ENCODE measurements at places on chromosomes 6 and 20.

- no peak for DNase-seq
Measured at GRCh38 chr6:14757418-14757817, 488.5 kb upstream of the JARID2 start.

- DNase-seq: no peak
Measured at GRCh38 chr6:108009894-108010293, 51.9 kb upstream of the SEC63 start.

- DNase-seq: no peak
Measured at GRCh38 chr20:62662422-62662821, 20.1 kb downstream of the SLCO4A1 start.

- DNase-seq: no peak
Measured at GRCh38 chr6:81906709-81907204, 154.3 kb upstream of the TENT5A start.

DNA sequence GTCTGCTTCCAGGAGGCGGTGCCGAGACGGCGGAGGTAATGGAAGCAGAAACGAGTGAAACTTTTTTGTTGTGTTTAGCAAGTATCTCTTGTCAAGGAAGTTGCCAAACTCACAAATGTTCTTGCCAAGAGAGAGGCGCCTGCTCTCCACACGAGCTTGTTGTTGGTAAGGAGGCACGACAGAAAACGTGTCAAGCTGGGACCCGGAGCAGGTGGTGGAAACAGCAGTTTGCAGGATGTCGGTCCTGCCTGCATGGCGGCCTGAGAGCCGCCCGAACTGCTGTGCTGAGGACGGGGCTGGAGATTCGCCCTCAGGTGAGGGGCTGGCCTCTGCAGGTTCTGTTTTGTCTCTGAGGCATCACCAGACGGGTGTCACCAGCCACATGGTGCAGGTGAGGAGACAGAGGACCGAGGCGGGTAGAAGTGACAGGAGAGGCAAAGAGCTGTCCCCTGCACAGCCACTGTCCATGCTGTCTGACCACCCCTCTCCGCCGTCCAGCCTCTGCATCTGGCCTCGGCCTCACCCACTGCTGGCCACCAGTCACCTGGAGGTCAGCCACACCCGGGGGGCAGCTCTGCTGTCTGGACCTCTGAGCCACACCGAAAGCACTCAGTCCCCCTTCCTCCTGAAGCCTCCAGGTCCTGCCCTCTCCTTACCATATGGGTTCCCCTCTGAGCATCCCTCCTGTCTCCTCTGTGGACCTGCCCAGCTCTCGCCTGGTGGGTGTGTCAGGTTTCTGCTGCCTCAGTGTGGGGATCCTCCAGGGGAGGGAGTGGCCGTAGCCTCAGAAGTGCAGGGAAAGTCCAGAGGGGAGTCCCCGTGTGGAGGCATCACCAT, 261.5 kb downstream of the TAF4 start:
- DNase-seq: no peak

DNA sequence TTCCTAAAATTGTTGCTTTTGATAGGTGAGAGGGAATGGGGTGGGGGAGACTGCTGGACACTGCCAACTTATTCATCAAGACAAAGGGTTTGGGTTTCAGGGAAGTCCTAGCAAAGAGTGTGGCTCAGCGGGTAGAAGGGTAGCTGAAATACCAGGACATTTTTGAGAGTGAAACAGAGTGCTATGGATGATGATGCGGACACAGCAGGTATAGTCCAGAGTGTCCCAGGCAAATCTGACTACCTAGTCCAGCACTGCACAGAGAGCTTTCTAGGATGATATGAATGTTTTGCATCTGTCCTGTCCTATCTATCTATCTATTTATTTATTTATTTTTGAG, 154.3 kb downstream of the BCAS1 start:
- no peak for DNase-seq

- no peak for DNase-seq
Measured at GRCh38 chr20:62555642-62556420, 80.0 kb upstream of the GATA5 start.

GRCh38 chr6:151663559-151663958, 143.9 kb upstream of the ESR1 start:
- no peak for DNase-seq

DNA sequence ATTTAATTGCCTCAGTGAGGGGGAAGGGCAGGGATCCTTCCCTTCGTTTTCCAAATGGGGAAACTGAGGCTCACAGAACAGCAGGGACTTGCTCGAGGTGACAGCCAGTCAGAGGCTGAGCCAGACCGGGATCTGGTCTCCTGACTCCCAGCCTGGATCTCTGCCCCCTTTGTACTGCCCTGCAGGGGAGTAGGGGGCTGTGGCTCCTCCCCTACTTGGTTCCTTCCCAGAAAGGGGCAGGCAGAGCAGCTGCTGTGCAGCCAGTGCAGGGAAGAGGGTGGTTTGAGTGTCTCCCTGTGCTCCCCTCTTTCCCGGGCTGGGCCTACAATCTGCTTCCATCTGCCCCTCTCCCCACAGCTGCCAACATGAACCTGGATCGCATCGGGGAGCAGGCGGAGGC, 37.6 kb downstream of the UQCC2 start:
- no peak for DNase-seq

GRCh38 chr20:49259284-49259683, 18.6 kb downstream of the ZNFX1 start:
- DNase-seq: no peak

- DNase-seq: peak; percentile 18
Measured at GRCh38 chr6:133707456-133707855, 181.5 kb upstream of the TCF21 start.

- no peak for DNase-seq
Measured at GRCh38 chr20:55582498-55582897, 422.8 kb downstream of the CBLN4 start.

Data from kidney capillary endothelial cell (primary cell).